ENCODE measurements at places on chromosomes 5 and 9. TPM values are rescaled to one million over a fixed set of nuclear protein-coding genes. Genes with fewer than 3 reads are reported as not detected.

The NTNG2 gene
- polyA plus RNA-seq, result 0.05 TPM

The TRIM7 gene
- 27.6 TPM for polyA plus RNA-seq

DNA sequence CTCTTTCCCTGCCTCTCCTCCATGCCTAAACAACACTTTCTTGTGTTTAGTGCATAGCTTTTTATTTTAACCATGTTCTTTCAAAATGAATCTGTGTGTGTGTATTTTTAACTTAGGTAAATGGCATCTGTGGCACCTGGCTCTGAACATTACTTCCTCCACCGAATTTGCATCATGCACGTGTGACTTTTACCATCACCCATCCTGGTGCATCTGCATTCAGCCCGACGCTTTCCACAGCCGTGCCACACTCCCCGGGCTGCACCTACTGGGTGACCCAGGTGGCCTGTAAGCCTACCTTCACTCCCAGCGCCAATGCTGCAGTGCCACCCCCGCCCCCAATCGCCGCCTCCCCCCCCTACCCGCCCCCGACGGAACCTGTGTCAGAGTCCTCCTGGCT is 12.7 kb upstream of the FCN1 start:
- DNase-seq, result no peak

The STOML2 gene
- polyA plus RNA-seq, result 149 TPM

The C9orf43 gene
- polyA plus RNA-seq, result 0.89 TPM

The CTSV gene
- 101 TPM for polyA plus RNA-seq

GRCh38 chr5:103224118-103224893 is 34.3 kb upstream of the MACIR start:
- peak; percentile 19 for DNase-seq

- no peak for DNase-seq
Observed at GRCh38 chr5:168620807-168621206, 41.6 kb upstream of the PANK3 start.

- DNase-seq, result peak; percentile 48
Observed at GRCh38 chr9:114592356-114592755, 4.8 kb downstream of the ATP6V1G1 start.

The IL9 gene
- not detected for polyA plus RNA-seq

The EPB41L4B gene
- 13.7 TPM for polyA plus RNA-seq

DNA sequence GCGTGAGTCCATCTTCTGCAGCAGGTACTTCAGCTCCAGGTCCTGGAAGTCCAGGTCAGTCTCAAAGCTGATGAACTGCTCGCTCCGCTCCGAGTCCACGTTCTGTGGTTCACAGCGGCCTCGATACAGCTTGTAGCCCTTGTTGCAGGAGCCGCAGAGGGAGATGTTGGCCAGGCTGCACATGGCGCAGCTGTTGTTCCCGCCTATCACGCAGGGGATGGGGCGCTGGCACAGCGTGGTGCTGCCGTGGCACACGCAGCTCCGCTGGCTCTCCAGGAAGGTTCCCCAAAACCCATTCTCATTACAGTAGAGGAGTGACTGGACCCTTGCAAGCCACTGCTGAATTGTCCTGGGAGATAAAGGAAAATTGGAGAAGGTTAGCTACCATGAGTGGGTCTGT is 201.4 kb downstream of the BRINP1 start:
- no peak for DNase-seq

Measured in keratinocyte (primary cell).